Daoy (cell line): ENCODE measurements at places on chromosomes 16 and 17. TPM values are rescaled to one million over a fixed set of nuclear protein-coding genes. Genes with fewer than 3 reads are reported as not detected.

Gene CFAP119
- total RNA-seq, result 0.91 and 5.2 TPM in 2 replicates

Gene GPR179
- total RNA-seq, result under 0.01 and 0.11 TPM in 2 replicates

Gene CHST5
- 0.30 TPM in 1 of 2 replicates, not detected in the other for total RNA-seq

Gene AMDHD2
- total RNA-seq, result 11.7 and 22.0 TPM in 2 replicates

Gene CALB2
- 8.1 and 11.3 TPM in 2 replicates for total RNA-seq
